ENCODE measurements at places on chromosomes 1 and 21.

DNA sequence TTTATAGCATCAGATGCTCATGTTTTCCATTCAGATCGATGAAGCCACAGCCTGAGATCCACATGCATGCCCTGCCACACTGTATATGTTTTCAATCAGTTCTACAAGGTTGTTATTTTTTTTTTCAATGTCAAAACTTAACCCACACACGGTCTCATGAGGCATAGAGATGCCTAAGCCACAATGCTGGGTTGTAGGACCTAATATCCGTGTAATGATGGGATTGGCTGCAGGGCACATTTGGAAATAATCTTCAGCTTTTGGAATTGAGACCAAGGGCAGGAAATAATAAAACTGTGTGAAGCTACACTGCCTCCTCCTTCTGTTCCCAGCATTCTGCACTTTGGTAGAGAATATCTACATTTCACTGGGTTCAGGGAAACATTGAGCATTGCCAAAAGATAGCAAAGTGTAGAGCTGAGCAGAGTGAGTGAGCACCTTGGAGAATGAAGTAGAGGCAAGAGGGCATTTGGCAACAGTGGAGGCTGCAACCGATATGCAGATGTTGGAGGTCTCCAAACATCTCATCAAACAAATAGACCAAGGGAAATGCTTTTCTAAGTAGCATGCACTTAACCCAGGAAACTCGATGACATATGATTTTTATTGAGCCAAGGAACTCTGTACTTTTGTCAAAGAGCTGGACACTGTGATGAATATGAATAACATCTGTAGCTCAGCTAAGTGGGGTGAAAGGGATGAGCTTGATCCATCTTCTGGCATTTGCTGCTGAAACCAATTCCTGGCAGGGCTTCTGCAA, 176.7 kb downstream of the LYPLAL1 start:
- DNase-seq = no peak

- DNase-seq = no peak
Measured at GRCh38 chr1:219347921-219348391, 174.3 kb downstream of the LYPLAL1 start.

DNA sequence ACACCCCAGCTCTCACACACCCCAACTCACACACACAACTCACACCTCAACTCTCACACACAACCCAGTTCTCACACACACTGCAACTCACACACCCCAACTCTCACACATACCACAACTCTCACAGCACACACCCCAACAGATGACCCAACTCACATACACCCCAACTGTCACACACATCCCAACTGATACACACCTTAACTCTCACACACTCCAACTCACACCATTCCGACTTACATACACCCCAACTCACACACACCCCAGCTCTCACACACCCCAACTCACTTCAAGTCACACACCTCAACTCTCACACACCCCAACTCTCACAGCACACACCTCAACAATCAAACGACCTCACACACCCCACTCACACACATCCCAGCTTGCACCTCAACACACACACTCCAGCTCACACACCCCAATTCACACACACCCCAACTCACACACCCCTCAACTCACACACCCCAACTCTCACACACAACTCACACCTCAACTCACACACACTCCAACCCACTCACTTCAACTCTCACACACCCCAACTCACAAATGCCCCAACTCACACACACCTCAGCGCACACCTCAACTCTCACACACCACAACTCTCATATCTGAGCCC, 66.3 kb downstream of the SETD4 start:
- DNase-seq = no peak

DNA sequence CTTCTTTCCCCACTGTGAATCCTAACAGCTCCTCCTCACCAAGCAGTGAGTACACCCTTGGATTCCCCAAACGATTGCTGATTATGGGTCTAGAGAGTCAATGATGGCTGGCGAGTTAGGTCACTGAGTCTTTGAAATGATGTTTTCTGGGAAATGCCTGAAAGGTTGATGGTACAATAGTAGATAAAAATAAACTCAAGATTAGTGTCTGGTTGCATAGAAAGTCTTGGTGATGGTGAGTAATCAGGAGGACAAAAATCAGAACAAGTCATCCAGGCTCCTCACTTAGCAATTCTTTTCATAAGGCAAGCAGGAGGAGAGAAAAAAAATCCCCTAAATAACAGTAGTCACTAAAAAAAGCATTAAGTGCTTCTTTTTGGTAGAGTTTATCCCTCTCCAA, 22.6 kb downstream of the HLX start:
- DNase-seq = no peak

DNA sequence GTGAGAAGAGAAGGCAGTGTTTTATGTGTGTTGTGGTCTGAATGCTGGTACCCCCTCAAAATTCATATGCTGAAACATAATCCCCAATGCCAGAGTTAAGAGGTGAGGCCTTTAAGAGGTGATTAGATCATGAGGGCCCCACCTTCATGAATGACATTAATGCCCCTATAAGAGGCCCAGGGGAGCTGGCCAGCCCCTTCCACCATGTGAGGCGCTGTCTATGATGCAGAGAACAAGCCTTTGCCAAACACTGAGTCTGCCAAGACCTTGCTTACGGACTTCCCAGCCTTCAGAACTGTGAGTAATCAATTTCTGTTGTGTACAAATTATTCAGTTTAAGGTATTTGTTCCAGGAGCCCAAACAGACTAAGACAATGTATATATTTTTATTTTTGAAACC, 20.2 kb downstream of the CAPZB start:
- DNase-seq = no peak

- peak; percentile 59 for DNase-seq
Measured at GRCh38 chr21:42406201-42406621, 2.5 kb downstream of the UBASH3A start.

DNA sequence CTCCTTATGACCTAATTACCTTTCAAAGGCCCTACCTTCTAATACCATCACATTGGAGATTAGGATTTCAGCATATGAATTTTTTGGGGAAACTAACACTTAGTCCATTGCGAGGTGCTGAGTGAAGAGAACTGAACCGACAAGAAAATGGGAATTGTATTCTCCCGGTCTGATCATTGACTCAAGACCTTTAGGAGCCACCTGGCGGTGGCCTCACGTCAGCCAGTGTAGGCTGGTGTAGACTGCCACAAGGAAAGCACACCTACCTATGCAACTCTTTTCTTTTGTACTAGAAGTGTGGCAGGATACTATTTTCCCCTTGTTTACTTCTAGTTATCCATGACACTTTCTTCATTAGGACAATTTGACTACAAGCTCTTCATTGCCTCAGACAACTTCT, 333.5 kb upstream of the B3GALT2 start:
- DNase-seq = no peak

DNA sequence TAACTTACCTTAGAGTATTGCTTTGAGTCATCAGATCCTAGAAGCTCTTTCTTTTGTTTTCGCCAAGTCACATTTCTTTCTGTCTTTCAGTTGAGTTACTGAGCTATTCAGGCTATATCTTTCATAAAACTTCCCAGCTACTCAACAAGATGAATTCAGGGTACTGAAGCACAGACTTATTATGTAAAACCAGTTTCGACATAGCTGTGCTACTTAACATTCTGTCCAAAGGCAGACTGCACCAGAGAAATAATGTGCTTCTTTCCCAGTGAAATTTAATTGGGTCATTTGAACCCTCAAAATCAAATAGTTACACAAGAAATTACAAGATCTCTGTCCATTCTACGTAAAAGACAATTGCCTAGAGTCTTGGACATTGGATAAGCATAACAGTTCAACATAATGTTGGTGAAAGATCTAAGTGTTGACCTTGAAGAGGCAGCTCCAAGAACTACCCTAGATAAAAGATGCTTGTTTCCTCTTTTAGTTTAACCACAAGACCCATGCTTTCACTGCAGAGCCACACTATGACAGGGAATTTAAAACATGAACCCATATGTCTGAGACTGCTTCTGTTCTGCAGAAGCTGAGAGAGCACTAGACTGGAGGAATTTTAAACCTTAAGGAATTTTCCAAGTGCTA, 163.2 kb downstream of the LRRC40 start:
- no peak for DNase-seq

DNA sequence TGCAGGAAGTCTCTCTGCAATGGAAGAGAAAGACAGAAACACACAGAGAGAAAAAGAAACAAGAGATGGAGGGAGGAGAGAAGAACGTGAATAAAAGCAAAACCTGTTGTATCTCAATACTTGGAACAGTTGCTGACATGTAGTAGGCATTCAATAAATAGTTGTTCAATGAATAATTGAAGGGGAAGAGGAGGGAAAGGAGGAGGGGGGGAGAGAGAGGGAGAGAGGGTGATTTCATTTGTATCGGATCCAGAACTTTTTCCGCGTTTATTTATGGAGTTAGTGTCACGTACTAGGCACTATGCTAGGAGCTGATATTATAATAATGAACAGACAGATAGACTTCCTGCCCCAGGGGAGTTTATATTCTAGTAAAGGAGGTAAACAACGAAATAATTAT, 144.1 kb downstream of the OMA1 start:
- DNase-seq = no peak

GRCh38 chr1:11804666-11805421, 920 bp downstream of the MTHFR start:
- DNase-seq = peak; percentile 29
